Activated naive CD4-positive, alpha-beta T cell treated with anti-CD3 and anti-CD28 coated beads, Interleukin-2, amount 50 U/mL, for 72 hours (primary cell): ENCODE measurements at places on chromosomes 7 and 10. TPM values are rescaled to one million over a fixed set of nuclear protein-coding genes. Genes with fewer than 3 reads are reported as not detected.

DNA sequence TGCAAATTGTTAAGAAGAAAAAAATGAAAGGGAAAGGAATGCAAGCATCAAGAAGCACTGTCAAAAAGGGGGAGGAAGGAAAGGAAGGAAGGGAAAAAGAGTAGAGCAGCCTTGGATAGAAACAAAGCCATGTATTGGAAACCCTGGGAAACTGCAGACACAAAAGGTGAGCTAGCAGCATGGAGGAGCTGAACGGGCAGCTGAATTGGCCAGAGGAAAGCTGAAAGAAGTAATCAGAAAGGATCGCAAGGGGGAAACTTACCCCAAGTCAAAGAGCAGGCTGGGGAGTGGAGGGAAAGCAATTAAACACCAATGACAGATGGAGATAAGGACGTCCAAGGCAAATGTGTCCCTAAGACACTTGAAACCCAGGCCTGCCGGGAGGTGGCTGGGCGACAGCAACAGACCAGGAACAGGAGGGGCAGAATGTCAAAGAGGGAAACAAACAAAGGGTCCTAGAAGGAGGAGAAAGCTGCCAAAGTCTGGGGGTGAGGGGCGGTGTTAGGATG is 93.8 kb upstream of the SVIL start:
- DNase-seq, result no peak

DNA sequence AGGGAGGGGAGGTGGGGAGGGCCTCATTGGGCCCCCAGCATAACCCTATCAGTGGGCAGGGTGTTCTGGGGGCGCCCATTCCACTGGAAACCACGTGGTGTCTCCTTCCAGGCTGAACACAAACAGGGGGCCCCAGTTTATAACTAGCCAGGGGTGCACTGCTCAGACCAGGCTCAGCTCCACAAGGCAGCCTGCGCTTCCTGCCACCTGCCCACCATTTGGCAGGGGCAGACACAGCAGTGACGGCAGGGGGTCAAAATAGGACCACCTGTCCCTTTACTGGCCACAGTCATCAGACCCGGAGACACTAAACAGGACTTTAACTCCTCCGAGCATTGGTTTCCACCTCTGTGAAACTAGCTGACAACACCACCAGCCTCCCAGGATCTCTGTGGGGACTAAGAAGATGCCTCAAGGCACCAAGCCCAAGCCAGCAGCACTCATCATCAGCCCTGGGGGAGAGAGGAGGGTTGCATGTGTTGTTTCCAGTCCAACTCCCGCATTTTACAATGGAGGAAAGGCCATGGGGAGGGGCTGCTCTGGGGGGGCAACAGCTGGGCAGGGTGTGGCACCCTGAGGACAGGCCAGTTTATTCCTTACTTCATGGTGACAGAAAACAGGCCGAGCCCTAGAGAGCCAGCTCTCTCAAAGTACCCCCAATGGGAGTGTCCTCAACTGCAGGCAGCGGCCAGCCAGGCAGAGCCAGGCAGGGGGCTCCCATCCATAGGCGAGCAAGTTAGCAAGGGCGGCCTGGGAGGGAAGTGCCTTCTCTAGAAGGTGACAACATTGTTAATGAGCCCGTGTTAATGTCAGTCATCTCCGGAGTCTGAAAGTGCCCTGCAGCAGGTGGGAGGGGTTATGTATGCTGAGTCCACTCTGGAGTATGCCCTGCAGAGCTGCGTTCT is 127.6 kb downstream of the TNS3 start:
- no peak for DNase-seq

DNA sequence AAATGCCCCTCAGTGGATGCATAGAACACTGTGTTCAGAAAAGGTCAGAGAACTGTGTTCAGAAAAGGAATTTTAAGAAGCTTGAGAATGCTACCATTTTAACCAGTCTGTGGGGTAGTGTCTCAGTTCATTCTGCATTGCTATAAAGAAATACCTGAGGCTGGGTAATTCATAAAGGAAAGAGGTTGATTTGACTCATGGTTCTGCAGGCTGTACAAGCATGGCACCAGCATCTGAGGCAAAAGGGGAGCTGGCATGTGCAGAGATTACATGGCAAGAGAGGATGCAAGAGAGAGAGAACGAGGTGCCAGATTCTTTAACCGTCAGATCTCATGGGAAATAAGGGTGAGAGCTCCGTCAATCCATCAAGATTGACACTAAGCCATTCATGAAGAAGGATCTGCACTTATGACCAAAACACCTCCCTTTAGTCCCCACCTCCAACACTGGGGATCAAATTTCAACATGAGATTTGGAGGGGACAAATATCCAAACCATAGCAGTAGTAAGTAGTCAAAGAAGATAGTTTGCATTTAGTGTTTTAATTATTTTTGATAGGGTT is 119.8 kb downstream of the FAM107B start:
- DNase-seq, result no peak

DNA sequence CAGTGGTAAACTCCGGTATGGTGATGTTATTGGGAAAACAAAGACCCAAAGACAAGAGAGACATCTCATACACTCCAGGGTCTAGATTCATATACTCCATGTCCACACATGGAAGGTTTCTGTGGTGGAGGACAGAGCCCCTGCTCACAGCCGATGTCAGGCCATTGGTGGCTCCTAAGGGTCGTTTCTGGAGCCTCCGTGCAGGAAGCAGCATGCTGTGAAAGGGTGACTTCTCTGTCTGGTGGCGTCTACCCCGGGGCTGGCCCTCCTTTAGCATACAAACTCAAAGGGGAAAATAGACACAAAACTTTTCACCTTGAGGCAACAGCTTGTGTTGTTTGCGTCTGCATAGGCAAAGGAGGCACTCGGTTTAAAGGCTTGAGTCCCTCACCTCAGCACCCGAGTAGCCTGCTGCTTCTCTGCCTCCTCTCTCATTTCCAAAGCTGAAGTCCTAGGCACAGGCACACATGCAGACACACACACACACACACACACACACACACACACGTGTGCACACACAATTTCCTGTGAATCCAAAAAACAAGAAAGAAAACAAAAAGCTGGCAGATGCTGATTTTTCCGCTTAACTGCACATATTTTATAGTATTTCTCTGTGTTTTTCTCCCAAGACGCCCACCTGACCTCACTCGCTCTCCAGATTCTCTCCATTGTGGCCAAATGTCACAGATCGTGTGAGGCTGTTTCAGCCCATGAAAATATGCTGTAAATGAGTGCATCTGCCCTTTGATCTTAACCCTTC is 601.4 kb upstream of the MGMT start:
- no peak for DNase-seq

- no peak for DNase-seq
Observed at GRCh38 chr7:98807068-98808048, 62.5 kb downstream of the TMEM130 start.

GRCh38 chr10:28569506-28570159 is 36.7 kb downstream of the WAC start:
- no peak for DNase-seq

DNA sequence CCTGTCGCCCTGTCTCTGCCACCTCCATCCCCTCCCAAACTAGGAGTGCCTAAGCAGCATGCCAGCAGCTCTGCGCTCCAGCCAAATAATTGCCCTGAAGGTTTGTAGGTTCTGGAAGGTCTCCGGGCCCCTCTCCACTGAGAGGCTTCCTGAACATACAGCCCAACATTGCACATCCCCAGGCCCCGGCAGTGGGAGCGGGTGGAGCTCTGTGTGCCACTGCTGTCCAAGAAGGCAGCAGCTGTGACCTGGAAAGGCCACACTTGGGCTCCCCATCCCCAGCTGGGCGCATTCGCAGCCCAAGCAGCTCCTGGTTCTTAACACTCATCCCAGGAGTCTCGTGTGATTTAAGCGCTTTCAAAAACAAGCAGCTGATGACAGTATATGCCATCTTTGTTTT is 95.7 kb downstream of the COL13A1 start:
- DNase-seq, result no peak

DNA sequence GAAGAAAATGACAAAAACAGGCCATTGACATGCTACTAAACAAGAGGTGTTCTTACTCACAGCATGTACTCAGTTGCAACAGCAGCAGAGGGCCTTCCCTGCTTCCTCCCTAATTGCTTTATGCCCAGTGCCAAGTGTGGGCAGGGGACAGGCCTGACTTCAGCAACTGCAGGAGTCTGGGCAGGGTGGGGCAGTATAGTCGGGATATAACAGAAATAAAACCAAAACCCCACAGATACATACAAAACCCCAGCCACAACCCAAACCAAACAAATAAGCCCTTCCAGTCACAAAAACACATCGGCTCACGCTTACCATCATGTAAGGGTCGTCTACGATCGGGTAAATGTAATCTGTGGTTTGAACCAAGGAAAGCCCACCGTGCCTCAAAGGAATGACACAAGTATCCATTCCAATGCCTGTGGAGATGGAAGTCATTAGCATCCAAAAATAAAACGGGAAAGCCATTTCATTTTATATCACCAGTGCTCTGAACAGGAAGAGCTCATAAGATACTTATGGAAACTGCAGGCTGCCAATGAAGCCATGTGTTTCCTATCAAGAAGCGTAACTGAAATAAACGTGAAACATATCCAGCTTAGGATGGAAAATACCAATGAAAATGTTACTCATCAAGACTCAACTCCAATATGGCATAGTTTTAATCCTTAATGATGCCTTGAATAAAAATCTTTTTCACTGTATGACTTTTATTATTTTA is 9.5 kb downstream of the SEPHS1 start:
- no peak for DNase-seq

Gene BCAP29
- 23.3 TPM for total RNA-seq

Gene CALHM3
- total RNA-seq, result not detected

Gene JAKMIP3
- total RNA-seq, result 1.6 TPM

GRCh38 chr7:130683026-130683425 is 3.3 kb downstream of the TSGA13 start:
- no peak for DNase-seq

- no peak for DNase-seq
Observed at GRCh38 chr7:37445790-37446189, 2.9 kb downstream of the ELMO1 start.
